ENCODE measurements at places on chromosomes 6 and 20.

DNA sequence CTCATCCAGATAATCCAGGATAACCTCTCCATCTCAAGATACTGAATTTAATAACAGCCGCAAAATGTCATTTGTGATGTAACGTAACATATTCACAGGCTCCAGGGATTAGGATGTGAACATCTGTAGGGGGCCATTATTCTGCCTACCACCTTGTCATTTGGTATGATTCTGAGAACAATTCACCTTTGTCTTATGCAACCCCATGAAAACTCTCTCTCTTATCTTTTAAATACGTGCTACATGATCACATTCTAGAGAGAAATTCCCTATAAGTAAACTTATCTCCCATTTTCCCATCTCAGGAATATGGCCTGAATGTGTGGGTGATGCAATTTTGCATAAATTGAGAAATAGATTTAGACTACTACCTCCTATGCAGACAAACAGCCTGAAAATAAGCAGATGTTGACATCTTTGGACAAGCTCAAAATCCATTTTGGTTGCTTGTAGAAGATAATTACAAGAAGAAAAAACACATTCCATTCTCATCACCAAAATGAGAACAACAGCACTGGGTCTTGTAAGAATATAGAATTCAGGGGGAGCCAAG lies 255.4 kb upstream of the STXBP5 start:
- DNase-seq, result no peak

DNA sequence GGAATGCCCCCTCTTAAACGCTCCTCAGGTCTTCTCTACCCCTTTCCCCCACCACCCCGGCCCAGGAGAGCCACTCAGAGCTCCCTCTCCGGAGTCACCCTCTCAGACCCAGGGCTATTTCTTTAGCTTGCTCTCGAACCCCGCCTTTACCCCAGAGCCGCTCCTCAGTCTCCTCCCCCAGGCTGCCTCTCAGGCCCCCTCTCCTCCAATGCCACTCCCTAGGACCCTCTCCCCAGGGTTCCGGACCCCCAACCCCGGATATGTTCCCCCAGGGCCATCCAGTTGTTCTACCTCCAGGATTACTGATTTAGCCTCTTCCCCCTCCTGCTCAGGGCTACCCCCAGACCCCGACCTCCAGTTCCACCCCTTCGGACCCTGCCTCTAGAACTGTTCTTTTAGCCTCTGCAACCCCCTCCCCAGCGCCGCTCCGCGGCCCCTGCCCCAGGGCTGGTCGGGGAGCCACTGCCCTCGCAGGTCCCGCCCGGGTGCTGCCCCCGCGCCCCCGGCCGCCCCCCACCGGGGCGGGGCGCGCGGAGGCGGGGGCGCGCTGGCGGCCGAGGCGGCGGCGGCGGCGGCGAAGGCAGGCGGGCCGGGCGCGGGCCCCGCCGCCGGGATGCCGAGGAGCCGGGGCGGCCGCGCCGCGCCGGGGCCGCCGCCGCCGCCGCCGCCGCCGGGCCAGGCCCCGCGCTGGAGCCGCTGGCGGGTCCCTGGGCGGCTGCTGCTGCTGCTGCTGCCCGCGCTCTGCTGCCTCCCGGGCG lies at the start of gene MMP24:
Gene MMP24, plus strand, starts transcription at position 565 of the 758 bp plus-strand sequence. Its CDS starts 49 bp downstream, at position 614.
- DNase-seq, result no peak

- DNase-seq, result no peak
Measured at GRCh38 chr6:15106958-15107643, 138.8 kb upstream of the JARID2 start.

- no peak for DNase-seq
Measured at GRCh38 chr6:54050750-54051149, 60.5 kb upstream of the MLIP start.

- DNase-seq, result no peak
Measured at GRCh38 chr20:11156922-11157321, 483.1 kb upstream of the JAG1 start.

- no peak for DNase-seq
Measured at GRCh38 chr6:15017261-15017660, 228.6 kb upstream of the JARID2 start.

GRCh38 chr20:25035921-25036320 lies 22.0 kb downstream of the ACSS1 start:
- DNase-seq, result no peak

GRCh38 chr20:1891263-1892118 lies 3.7 kb upstream of the SIRPA start:
- no peak for DNase-seq

GRCh38 chr6:158459726-158460125 lies 100.2 kb upstream of the TMEM181 start:
- DNase-seq, result no peak

- no peak for DNase-seq
Measured at GRCh38 chr20:14556206-14556605, 218.8 kb upstream of the FLRT3 start.

GRCh38 chr6:101444717-101445116 lies 51.2 kb downstream of the GRIK2 start:
- no peak for DNase-seq

DNA sequence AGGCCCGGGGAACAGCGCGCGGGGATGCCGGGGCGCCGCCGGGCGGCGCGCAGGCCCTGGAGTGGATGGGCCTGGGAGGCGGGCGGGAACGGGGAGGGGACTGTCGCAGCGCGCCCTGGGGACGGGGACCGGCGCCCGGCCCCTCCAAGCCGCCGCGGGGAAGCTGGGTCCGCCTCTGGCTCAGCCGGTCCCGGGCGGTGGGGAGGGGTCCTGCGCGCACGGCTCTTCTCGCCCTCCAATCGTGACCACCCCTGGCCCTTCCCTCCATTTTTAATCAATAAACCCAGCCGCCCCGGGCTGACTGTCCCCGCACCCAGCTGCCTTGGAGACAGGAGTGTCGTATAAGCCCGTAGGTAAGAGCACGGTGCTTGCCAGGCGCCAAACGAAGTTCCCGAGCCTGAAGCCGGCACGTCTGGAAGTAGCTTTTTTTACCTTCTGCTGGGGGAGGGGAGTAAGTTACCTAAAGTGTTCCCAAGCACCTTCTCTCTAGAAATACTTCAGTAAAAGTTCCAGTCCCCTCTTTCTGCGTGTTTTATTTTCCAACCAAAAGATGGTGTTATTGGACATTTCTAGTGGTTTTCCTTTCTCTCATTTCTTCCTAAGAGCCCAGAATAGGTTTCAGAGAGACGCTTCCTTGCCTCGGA lies 780 bp upstream of the TAF4 start:
- DNase-seq, result peak; percentile 47

DNA sequence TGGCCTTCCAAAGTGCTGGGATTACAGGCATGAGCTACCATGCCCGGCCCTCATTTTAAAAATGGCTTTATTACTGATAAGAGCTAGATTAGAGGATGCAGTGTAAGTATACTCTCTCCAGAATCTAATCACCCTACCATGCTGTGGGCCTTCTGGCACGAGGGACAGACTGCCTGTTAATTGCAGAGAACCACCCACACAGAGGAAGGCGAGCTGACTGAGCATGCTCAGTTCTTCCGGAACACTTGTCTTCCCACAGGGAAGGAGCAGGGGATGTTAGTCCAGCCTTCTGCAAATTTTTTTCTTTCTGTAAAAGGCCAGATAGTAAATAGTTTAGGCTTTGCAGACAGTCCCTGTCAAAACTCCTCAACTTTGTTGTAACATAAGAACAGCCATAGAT lies 48.9 kb downstream of the ALDH5A1 start:
- DNase-seq, result no peak

DNA sequence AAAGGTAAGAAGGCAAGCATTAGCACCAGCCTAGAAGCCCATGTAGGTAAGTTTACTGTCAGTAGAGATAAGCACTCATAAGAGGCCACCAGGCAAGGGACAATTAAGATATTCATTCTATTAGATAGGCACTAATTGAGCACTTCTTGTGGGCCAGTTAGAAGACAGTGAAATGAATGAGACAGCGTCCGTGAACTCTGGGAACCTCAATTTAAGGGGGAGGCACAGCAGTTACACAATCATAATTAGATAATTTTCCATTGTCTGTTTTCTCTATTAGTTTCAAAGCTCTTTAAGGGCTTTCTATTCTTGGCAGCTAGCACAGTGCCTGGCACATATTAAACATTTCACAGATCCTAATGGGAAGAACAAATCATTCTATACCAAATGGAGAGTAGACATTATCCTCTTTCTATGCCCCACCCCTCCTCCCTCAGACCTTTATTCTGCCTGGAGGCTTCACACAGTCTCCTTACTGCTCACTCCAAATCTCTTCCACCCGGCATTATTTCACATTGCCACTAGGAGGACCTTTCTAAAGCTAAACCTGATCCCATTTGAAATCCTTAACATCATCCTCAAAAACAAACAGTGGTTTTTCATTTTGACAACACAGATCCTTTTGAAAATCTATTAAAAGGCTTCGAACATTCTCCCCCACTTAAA lies 529.6 kb downstream of the ADGRB3 start:
- no peak for DNase-seq

DNA sequence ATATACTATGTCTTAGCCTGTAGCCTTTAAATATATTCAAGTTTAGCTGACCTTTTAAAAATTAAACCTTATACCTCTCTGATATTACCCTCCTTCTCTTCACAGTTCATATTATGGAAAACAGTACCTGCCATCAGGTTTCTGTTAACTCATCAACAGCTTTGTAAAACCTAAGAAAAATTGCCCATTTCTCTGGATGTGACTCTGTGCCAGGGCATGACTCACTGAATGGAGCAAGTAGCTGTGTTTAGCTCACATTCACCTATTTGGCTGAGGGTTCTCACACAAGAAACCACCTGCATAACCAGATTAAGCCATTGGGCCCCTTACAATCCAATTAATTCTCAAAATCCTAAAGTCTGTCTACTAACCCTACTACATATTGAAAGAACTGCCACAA lies 678.8 kb upstream of the MARCKS start:
- DNase-seq, result no peak

- DNase-seq, result no peak
Measured at GRCh38 chr20:3734111-3734843, 1.8 kb downstream of the HSPA12B start.

- no peak for DNase-seq
Measured at GRCh38 chr6:335572-335971, 43.3 kb downstream of the DUSP22 start.

DNA sequence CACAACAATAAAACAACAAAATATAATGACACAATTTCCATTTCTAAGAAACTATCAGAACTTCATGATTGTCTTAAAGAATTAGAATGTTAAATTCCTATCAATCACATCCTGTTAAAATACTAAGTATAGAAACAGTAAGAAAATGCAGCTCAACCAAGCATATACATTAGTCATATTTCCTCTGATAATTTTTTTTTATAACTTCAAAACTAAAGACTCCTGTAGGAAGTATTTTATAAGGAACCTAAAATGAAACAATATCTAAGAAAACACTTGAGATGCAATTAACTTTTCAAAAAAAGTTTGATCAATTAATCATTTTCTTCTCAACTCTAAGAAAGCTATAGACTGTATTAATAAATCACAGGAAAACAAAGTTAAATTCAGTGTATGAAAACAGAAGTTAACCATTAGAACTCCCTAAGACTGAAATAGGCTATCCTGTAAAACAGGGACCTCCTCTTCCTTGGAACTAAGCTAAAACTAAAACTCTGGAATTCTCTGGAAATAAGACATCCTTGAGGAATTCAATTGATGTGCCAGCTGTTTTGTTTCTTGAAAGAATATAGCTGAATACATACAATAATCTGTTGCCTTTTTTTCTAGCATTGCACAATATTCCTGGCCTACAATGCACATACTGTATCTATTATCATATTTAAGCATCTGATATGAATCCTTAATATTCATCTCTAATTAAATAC lies 19.8 kb downstream of the FKBP5 start:
- DNase-seq, result no peak

DNA sequence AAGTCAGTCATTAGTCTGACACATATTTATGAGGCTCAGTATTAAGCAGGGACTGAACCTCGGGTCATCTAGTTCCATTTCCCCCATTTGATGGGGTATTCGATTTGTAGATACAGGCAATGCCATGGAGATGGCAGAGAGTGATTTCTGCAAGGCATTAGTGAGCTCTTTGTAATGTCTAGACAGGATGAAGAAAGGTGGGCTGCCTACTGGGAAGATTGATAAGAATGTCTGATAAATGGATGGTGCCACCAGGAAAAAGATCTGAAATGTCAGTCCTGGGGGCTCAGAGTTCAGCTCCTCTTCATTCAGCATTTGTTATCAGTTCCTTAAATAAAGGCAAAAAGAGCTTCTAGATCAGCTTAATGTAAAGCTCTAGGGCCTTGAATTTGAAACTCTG lies 51.4 kb downstream of the HS3ST5 start:
- no peak for DNase-seq

GRCh38 chr6:3422435-3423070 lies 34.3 kb downstream of the SLC22A23 start:
- DNase-seq, result no peak

DNA sequence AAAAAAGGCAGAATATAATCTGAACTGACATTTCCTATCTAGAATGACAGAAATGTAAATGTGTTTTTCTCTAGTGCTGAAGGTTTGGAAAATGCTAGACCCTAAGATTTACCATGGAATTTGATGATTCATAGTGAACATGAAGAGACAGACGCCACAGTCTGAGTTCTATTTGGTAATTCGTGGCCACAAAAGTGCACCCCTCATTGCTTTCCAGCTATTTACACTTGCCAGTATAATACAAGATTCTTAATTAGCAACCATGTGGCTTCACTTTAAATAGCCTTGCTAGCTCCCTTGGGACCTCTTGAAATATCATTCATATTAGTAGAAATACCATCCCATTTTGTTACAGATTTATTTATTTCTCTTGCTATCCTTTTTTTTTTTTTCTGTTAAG lies 636.8 kb downstream of the PRKN start:
- DNase-seq, result no peak

DNA sequence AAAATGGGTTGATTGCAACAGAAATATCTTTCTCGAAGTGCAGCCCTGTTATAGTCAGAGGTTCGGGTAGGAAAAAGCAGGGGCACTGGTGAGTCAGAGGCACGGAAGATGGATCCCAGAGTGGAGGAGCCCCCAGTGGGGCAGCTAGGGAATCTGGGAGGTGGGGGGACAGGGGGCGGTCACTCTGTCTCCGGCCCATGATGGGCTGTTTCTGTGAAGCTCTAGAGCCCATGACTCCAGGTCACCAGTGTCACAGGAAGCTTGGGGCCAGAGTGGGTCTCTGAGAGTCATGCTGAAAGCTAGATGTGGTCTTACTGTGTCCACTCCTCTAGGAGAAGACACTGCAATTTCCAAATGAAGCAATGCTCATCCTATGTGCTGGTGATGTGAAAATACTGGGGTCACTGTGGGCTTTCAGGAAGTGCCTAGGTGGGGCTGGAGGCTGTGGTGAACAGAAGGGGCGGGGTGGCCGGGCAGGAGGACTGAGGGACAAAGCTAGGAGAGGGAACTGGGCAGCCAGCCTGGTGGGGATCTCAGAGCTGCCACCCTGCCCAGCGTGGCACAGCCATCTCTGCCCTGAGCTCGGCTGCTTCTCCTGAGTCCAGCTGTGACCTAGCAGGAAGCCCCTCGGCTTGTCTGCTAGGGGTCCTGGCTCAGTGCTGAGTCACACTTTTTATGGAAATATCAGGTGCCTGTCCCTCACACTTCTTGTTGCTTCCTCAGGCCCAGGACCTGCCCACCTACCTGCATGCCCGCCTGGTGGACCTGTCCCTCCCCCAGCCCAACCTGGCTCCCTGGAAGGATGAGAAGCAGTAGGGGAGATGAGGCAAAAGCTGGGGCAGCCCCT lies 54.2 kb downstream of the IRF4 start:
- peak; percentile 24 for DNase-seq

GRCh38 chr6:48134246-48134645 lies 23.2 kb upstream of the PTCHD4 start:
- DNase-seq, result no peak

- DNase-seq, result no peak
Measured at GRCh38 chr6:169638915-169639314, 62.9 kb downstream of the WDR27 start.

GRCh38 chr6:34205466-34205865 lies 31.2 kb upstream of the HMGA1 start:
- DNase-seq, result no peak
